ENCODE measurements at places on chromosomes 3 and 15. TPM values are rescaled to one million over a fixed set of nuclear protein-coding genes. Genes with fewer than 3 reads are reported as not detected.
A peak's percentile ranks its signal among the peaks of the same experiment; 100 is the strongest.

Gene ZNF502
- total RNA-seq, result 1.4 TPM

Gene PPP2R3A
- 0.04 TPM for total RNA-seq

Gene VPS13C
- 88.0 TPM for total RNA-seq

Gene MNS1
- total RNA-seq, result 0.79 TPM

Gene LCTL
- total RNA-seq, result not detected

Gene ASB14
- not detected for total RNA-seq

Gene CLDN11
- not detected for total RNA-seq

Gene ROPN1
- not detected for total RNA-seq

Gene CLRN1
- total RNA-seq, result not detected

Gene SCN11A
- total RNA-seq, result 0.05 TPM

Gene LDHAL6B
- total RNA-seq, result not detected

Gene WDR72
- total RNA-seq, result not detected

Gene TMEM45A
- 0.17 TPM for total RNA-seq

GRCh38 chr3:69842351-69842750, 103.1 kb downstream of the MITF start:
- DNase-seq, result no peak

DNA sequence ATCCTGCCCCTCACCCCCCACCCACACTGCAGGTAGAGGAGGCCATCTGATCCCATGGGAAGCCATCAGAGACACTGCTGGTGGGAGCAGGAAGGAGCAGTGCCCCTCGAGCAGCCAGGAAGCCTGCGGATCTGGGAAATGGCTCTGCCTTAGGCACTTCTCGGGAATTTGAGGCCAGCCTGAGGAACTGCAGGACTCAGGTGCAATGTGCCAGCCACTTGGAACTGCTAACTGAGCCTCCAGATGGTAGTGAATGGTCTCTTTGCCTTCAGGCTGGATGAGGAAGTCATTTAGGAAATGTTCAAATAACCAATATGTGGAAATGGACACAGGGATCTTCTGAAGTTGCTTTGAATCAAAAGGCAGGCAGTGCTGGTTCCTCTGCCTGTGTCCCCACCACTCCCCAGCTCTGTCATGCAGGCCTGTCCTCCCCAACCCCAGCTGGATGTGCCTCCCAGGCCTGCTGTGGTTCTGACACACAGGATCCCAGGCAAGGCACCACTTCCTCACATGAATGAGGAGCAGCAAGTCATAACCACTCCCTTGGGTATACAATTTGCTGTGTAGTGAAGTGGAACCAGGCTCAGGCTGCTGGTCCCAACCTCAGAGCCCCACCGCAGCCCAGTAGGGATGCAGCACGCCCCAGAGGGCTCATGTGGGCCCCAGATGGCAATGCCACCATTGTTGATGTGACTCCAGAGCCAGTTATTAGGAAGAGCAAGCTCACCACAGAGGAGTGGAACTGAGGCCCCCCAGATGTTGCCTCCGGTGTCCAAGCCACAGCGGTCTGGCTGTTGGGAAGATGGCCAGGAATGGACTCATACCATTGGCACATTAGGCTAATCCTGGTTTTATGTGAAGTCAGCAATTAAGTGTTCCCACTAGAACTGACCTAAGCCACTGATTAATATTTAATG, 46.5 kb upstream of the LIMD1 start:
- no peak for DNase-seq

DNA sequence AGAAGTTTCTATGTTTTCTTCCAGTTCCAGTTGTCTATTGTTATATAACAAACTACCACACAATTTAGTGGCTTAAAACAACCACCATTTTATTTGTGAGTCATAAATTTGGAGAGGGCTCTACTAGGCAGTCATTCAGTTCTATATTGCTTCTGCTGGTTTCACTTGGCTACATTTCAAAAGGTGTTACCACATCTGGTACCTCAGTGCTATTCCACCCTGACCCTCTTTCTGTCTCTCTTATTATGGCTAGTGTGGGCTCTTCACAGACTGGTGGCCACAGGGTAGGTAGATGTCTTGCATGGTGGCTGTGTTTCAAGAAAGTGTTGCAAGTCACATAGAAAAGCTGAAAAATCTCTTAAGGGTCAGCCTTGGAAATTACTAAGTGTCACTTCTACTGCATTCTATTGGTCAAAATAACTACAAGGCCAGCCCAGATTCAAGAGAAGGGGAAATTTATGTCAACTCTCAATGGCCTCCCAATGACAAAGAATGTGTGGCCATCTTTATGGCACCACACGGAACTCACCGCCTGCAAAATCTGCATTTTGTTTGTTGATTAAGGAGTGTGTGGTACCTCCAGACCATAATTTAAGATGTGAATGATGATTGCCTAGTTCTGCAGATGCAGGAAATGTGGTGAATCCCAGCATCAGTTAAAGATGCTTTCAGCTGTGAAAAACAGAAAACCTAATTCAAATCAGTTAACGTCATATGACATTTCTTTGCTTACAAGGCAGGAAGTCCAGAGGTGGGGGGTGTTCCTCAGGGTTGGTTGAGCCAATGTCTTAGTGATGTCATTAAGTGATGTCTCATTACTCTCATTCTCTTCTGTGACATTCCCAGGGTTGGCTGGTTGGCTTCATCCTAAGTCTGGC, 105.8 kb upstream of the RASGRP1 start:
- DNase-seq, result peak; percentile 80

DNA sequence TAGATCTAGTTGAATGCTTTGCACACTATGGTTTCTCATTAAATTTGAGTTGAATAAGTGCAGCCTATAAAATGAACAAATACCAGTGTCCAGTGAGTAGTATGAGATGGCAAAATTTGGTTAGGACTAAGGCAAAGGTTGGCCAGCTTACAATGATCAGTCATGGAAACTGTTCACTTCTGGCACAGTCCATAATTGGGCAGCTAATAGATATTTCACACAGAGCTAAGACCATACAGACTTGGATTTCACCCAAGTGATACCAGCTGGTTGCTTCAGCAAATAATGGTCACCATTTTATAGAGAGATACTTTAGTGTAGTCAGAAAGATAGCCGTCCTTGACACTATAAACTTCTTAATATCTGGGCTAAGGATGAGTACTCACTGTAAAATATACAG, 15.7 kb downstream of the GAP43 start:
- no peak for DNase-seq

DNA sequence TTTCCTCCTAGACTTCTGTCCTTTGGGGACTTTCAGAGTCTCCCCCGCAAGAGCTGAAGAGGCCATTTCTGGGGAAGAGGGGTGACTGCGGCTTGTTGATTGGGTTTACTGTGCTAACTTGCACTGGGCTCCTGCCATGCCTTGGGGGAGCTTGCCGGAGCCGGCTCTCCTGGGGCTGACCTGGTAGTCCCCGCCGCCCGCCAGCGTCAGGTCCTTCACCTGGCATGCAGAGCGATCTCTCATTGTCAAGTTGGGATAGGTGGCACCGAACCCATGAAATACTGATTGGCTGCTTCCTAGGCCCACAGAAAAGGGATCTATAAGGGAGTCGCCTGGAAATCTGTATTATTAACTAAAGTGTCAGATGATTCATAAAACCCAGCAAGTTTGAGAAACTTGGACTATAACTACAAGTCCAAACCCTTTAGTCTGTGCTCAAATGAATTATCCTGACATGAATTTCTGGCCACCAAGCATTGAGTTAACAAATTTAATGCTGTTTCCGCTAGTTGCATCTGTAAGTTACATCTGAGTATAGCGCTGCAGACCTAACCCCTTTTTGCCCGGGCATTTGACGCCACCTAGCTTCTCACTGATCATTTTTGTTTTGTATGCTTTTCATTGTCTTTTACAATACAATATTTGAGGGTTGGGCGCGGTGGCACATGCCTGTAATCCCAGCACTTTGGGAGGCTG, 607 bp upstream of the IMP3 start:
- peak; percentile 77 for DNase-seq

DNA sequence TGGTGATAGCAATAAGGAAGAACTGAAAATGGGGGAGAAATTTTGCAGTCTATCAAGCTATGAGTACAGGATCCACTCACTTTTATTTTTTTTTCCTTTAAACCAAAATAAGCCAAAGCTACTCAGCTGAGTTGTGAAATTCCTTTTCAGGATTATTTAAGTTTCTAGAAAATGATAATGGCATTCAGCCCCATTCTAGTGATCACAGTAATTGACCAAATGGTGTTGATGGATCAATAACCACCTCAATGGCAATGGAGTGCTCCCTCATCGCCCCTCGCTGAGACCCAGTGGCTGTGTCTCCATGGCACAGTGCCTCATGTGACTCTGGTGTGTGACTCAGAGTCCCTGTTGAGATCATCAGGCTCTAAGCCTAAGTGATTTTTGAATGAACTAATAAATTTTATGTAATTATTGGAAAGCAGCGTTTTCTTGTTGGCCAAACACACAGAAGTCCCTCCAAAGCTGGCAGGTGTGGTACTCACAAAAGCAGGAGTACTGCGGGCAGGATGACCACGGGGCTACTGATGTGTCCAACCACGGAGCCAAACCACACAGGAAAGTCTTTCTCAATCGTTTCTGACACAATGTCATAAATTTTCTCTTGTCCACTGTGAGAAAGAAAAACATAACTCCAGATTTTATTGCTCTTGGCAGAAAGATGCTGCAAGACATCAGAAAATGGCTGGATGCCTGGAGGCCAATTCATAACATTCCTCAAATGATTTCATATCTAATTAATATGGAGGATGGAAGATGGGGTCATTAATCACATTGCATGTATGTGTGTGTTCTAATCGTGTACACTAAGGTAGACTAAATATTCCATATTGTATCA, 14.4 kb upstream of the STARD5 start:
- no peak for DNase-seq

GRCh38 chr3:28347374-28348264, 902 bp upstream of the ZCWPW2 start:
- DNase-seq, result peak; percentile 9

DNA sequence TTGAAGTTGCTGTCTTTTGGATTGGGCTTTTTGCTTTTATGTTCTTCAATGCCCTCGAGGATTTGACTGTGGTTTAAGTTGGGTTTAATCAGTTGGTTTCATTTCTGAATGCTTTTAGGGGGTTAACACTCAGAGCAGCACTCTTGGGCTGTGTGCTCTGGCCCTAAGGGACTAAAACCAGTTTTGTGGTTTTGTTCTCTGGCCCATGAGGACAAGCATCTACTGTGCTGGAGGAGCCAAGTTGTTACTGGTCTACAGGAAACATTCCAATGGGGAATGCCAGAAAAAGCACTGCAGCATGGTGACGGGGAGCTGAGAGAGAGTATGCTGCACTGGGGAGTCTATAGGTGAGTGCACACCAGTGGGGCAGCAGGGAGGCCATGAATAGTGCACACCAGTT, 596.9 kb downstream of the ZBBX start:
- no peak for DNase-seq

- no peak for DNase-seq
Observed at GRCh38 chr15:29128671-29129070, 141.0 kb downstream of the NSMCE3 start.

DNA sequence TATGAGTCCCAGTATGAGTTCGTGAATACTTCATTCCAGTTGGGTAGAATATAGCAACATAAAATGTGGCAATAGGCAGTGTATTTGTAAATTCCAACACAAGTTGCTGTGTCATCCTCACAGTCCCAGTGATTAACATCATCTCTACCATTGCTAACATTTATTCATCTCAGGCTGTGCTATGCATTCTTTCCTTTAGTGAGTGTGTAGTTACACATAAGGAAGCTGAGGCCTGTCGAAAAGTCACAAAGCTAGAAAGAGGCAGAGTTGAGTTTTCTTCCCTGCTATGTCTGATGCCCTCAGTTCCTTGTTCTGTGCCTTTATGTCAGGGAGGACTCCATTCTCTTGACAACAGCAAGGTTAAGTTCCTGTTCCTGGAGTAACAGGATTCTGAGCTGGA, 96.4 kb downstream of the FNDC3B start:
- DNase-seq, result no peak

DNA sequence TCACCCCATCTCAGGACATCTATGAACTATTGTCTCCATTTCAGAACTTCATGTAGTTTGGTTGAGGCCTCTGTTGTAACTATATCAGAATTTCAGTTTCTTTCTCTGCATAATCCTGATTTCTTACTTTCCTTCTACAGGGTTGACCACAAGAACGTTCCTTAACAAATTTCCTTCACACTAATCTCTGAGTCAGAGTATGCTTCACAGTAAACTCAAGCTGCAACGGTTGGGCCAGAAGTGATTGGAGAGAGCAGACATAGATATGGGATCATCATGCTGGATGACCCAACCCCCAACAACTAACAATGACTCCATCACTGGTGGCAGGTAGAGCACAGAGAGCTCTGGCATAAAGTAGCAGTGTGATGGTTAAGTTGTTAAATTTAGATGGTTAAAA, 128.8 kb upstream of the OSTN start:
- no peak for DNase-seq

GRCh38 chr15:44482090-44482489, 54.7 kb downstream of the CTDSPL2 start:
- no peak for DNase-seq

DNA sequence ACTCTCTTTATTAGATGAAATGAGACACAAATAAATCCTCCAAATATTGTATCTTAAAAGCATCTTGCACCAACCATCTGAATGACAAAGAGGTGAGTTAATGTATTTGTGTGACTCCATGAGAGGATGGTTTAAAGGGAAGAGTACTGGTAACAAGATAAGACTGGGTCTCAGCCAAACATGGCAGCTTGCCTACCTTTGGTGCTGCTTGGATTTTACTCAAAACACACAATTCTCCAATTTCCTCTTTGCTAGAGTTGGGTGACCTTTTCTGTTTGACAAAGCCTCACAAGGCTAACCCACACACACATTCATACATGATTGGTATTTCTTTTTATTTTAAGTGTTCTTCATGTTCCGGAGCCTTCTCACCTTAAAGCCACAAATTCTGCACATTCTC, 506.4 kb downstream of the FGF12 start:
- no peak for DNase-seq

- no peak for DNase-seq
Observed at GRCh38 chr15:59521443-59521842, 83.5 kb downstream of the FAM81A start.

GRCh38 chr3:81382470-81382869, 379.0 kb downstream of the GBE1 start:
- no peak for DNase-seq
